ENCODE measurements at places on chromosomes 6 and 20. TPM values are rescaled to one million over a fixed set of nuclear protein-coding genes. Genes with fewer than 3 reads are reported as not detected.

Gene ARMH2
- total RNA-seq, result not detected

Gene DLL1
- 2.4 TPM for total RNA-seq

Gene MYH7B
- total RNA-seq, result 0.59 TPM

Gene GJA10
- not detected for total RNA-seq

Gene EEF1A2
- total RNA-seq, result 178 TPM

Gene TNFRSF6B
- total RNA-seq, result not detected

Gene TBX18
- 10.1 TPM for total RNA-seq

Gene CALHM6
- total RNA-seq, result not detected
